ENCODE measurements at places on chromosomes 12 and 14. TPM values are rescaled to one million over a fixed set of nuclear protein-coding genes. Genes with fewer than 3 reads are reported as not detected.

The RAB21 gene
- total RNA-seq: 99.5 TPM

The USP44 gene
- total RNA-seq: 1.3 TPM

GRCh38 chr12:28086521-28087155 is 103.6 kb upstream of the CCDC91 start:
- DNase-seq: no peak

The DAZAP2 gene
- total RNA-seq: 159 TPM

The ISM2 gene
- total RNA-seq: not detected

- no peak for DNase-seq
These were observed 43.1 kb downstream of the PRKAB1 start for GRCh38 chr12:119710965-119711551.

The TRPV4 gene
- 3.5 TPM for total RNA-seq

The EIF2S3B gene
- 0.45 TPM for total RNA-seq

DNA sequence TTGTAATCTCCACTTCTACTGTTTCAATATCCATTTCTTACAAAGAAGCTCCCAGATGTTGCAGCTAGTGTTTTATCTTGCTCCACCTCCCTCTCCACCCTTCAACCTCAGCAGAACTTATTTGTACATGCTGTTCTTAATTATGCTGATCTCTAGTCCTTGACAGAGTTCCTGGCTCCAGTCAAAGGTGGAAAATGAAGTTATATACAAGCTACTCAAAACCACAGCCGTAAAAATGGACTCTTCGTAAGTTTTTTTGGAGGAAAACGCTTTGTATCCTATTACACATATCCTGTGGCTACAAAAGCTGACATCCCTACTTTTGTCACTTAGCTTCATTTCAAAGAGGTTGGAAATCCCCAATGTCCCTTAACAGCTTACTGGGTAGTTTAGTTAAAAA is 1.3 kb downstream of the CLEC1A start:
- no peak for DNase-seq

DNA sequence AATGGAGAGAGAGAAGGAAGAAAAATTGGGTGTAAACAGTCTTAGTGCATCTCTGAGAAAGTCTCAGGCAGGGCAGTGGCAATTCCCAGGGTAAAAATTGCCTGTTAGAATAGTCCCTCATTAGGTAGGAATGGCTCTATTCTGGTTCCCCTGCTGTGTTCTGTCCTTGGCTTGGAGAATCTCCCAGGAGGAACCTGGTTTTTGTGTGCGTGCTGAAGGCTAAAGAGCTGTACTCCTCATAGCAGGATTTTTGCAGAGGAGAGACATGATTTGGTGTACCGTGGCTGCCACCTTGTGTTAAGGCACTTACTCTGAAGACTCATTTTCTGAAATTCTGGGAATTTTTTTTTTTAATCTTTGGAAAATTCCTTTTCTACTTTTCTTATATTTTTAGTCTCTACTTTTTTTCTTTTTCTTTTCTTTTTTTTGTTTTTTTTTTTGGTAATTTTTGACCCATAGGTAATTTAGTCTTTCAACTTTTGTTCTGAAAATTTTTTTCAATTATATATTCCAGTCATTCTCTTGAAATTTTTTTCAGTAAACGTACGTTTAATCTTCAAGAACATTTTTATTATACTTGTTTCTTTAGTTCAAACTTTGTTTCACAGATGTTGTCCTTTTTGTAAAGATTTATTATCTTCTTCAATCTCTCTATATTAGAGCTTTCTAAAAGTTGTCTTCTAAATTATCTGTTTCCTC is 63.8 kb downstream of the FBXO33 start:
- no peak for DNase-seq

The LIN7A gene
- total RNA-seq: 5.8 TPM

The ERBB3 gene
- 1.9 TPM for total RNA-seq

- no peak for DNase-seq
These were observed 5.7 kb upstream of the VTI1B start for GRCh38 chr14:67680121-67680602.

The LRRC10 gene
- total RNA-seq: not detected

GRCh38 chr12:1657688-1658087 is 28.7 kb downstream of the WNT5B start:
- no peak for DNase-seq

The CCDC38 gene
- total RNA-seq: not detected

The MMP14 gene
- total RNA-seq: 273 TPM

All from mesenteric fat pad (tissue), 1 donor.